Stimulated activated CD4-positive, alpha-beta T cell treated with anti-CD3 and anti-CD28 coated beads, TNF-alpha, amount 100 ng/mL, for 24 hours (primary cell): ENCODE measurements at places on chromosomes 7 and 10.

- DNase-seq = no peak
Measured at GRCh38 chr7:12759151-12759550, 71.7 kb downstream of the ARL4A start.

GRCh38 chr7:132394283-132395198 lies 181.7 kb downstream of the PLXNA4 start:
- DNase-seq = no peak

DNA sequence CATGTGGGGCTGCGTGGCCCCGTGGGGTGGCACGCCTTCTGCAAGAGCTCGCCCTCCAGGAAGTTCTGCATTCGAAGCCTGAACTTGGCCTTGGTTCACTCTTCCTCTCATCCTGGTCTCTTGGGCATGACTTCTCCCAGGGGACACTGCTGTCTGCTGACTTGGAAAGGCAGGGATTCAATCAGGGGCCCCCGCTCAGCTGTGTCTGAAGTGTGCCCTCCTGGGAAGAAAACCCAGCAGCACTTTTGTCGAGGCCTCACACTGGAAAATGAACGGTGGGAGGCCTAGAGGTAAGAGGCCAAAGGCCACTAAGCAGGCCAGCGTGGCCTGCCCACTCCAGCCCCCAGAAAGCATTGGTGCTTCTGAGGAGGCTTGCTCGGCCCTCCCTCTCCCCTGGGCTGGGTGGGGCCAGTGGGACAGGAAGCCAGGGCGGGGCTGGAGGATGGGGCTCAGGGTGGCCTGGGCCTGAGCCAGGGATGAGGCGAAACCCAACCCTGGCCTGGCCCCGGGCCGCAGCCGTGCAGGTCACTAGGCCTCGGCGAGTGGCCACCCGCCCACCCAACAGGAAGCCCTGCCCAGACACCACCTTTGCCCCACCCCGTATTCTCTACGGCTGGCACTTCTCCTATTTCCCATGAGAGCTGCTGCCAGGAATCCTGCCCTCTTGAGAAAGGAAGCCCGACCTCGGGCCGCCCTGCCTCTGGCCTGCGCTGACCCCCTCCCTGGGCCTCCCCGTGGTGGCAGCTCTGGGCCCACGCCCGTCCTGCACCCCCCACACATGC lies 81.1 kb downstream of the ZMIZ1 start:
- peak; percentile 44 for DNase-seq

- no peak for DNase-seq
Measured at GRCh38 chr7:5492020-5492635, 68.5 kb upstream of the TNRC18 start.

DNA sequence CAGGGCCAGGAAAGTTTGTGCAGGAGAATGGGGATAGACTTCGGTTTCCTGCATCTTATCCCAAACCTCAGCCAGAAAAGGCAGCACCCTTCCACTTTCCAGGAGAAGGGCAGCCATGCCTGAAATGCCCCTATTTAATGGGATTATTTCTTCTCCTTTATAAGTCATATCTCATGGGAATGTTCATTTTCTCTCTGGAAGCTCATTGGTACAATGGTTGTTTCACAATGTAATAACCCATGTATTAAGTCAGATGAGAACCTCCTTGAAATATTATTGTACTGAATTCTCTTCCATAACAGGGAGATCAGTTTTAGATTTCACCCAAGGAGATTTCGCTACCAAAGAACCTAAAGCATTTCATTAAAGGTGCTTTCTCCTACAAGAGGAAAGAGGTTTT lies 457.5 kb downstream of the KCNMA1 start:
- no peak for DNase-seq

GRCh38 chr10:132546567-132547420 lies 9.2 kb downstream of the INPP5A start:
- DNase-seq = no peak

DNA sequence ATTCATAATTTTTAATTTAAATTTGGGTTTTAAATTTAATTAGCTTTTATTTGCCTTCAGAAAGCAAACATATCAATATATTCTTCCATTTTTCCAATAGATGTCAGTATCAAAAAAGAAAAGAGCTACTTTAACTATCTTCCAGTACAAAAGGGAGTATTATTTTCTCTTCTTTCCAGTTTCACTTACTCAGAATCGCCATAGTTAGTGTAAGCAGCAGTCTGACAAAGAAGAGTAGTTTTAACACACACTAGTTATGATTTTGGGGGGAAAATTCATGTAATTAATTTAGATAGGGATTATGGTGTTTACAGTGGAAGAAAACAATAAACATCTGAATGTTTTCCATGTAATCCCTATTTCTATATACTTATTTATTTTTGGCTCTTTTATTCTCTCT lies 272.6 kb upstream of the DGKB start:
- DNase-seq = no peak

- no peak for DNase-seq
Measured at GRCh38 chr7:44324481-44325200, 753 bp downstream of the CAMK2B start.
